ENCODE measurements at places on chromosomes 3 and 15. TPM values are rescaled to one million over a fixed set of nuclear protein-coding genes. Genes with fewer than 3 reads are reported as not detected.

- no peak overlapping the region for H3K27ac ChIP-seq
- DNase-seq, result no peak
- H3K36me3 ChIP-seq, result peaks cover 37% of the 10 kb centered on the region
- H3K4me3 ChIP-seq, result no peak overlapping the region
Observed at GRCh38 chr15:72269739-72270138, 2.6 kb downstream of the PARP6 start.

DNA sequence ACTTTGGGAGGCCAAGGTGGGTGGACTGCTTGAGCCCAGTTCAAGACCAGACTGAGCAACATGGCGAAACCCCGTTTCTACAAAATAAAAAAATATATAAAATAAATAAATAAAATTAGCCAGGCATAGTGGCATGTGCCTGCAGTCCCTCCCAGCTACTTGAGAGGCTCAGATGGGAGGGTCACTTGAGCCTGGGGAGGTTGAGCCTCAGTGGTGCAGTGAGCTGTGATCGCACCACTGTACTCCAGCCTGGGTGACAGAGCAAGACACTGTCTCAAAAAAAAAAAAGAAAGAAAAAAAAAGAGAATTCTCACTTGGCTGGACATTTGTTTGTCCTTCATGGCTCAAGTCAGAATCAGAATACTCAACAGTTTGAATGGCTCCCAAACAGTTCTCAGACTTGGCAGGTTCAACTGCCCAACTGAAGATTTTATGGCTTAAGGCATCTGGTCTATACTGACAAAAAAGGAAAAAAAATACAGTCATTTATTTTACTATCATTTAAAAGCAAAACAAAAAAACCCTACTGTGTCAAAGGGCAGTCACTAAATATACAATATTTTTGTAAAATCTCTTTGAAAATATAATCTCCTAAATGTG lies 106.6 kb downstream of the FBXL22 start:
- H3K27me3 ChIP-seq, result no peaks in the 10 kb centered on the region
- H3K4me3 ChIP-seq, result no peak overlapping the region
- H3K27ac ChIP-seq, result no peak overlapping the region
- H3K36me3 ChIP-seq, result no peaks in the 10 kb centered on the region

- H3K4me3 ChIP-seq, result no peak overlapping the region
- no peak for DNase-seq
- H3K4me1 ChIP-seq, result no peaks in the 10 kb centered on the region
- H3K36me3 ChIP-seq, result no peaks in the 10 kb centered on the region
Observed at GRCh38 chr15:56619887-56620286, 113.4 kb downstream of the ZNF280D start.

GRCh38 chr3:174821477-174821876 lies 37.7 kb upstream of the NAALADL2 start:
- H3K27me3 ChIP-seq, result no peaks in the 10 kb centered on the region
- no peaks in the 10 kb centered on the region for H3K4me1 ChIP-seq
- H3K4me3 ChIP-seq, result no peak overlapping the region

DNA sequence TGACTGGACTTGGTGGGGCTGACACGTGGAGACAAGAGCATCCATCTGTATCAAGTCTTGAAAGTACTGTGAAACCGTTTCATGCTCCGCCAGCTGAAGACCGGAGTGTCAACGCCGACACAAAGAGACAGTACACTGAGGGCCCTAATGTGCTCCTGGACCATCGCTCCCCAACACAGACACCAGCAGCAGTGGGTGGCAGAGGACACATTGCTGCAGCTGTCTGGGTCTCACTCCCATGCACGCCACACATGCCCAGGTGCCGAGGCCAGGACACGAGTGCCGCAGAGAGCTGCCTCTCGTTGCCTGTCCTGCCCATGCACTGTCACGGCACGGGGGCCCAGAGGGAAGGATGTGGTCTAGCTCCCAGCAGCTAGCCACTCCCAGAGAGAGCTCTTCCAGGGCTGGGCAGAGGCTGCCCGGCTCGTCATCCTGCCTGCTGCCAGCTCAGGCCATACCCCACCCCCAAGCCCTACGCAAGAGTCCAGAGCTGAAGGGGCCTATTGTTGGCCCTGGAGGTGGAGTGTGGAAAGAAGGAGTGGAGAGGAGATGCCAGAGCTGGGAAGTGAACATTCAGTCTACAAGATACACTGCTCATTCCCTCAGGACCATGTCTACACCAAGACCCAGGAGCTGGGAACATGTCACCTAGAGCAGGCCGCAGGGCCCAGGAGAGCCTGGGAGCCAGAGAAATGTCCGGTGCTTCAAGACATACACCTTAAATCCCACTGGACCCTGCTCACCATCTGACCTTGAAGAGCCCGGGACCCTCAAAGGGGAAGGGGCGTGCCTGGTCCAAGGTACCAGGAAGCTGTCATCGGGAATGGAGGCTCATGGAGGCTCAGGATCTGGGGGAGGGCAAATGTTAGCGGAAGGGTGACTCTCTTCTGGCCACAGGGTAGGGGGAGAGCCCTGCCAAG lies 7.7 kb downstream of the TNK2 start:
- H3K36me3 ChIP-seq, result no peaks in the 10 kb centered on the region
- DNase-seq, result peak; percentile 41
- no peak overlapping the region for H3K27ac ChIP-seq
- H3K27me3 ChIP-seq, result no peaks in the 10 kb centered on the region
- no peak overlapping the region for H3K4me3 ChIP-seq

GRCh38 chr15:38666865-38667510 lies 102.4 kb upstream of the RASGRP1 start:
- no peaks in the 10 kb centered on the region for H3K4me1 ChIP-seq
- H3K36me3 ChIP-seq, result no peaks in the 10 kb centered on the region
- H3K27me3 ChIP-seq, result no peaks in the 10 kb centered on the region
- H3K27ac ChIP-seq, result no peak overlapping the region

GRCh38 chr15:61084944-61085367 lies 144.1 kb downstream of the RORA start:
- no peaks in the 10 kb centered on the region for H3K4me1 ChIP-seq
- no peak for DNase-seq

The ATP10A gene
- 27.5 TPM for total RNA-seq

The TGM4 gene
- 0.18 TPM for total RNA-seq

The FSIP1 gene
- 0.11 TPM for total RNA-seq

The PLIN1 gene
- total RNA-seq, result 3.6 TPM

The ZNF662 gene
- total RNA-seq, result 7.3 TPM

The STXBP5L gene
- total RNA-seq, result 8.4 TPM

The SCG5 gene
- total RNA-seq, result 35.6 TPM

The CLDN18 gene
- total RNA-seq, result 0.31 TPM

The ADGRG7 gene
- not detected for total RNA-seq
